ENCODE measurements at places on chromosomes 7 and 10. TPM values are rescaled to one million over a fixed set of nuclear protein-coding genes. Genes with fewer than 3 reads are reported as not detected.

DNA sequence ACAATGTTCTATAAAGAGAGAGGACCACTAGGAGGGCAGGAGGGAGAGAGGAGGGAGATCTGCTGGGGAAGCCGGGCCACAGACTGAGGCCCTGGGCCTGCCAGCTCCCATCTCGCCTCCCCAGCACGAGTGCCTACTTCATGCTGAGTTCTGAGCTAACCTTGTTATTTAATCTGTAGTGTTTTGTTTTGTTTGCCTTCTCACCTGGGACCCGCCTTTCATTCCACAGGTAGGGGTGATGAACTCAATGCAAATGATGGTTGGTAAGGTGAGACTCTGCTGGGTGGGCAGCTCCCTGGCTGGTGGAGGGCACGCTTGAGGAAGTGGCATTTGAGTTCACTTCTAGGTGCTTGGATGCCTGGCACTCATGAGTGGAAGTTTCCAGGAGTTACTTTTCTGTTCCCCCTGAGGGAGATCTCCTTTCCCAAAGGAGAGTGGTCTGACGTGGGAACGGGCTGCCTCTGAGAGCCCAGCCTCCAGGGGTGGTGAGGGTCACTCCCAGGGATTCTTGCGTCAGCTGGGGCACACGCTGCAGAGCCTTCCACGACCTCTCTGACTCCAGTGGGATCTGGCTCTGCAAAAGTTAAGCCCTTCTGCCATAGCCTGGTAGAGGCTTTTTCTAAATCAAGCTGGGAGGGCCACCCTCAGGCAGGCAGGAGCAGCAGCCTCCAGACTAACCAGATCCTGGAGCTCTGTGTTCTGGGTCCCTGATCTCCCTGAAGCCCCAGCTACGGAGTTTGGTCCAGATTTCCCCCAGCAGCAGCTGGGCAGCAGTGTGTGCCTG, 22.4 kb downstream of the UBTD1 start:
- H3K27me3 ChIP-seq, result no peaks in the 10 kb centered on the region
- no peaks in the 10 kb centered on the region for H3K4me1 ChIP-seq
- no peak overlapping the region for H3K4me3 ChIP-seq
- no peaks in the 10 kb centered on the region for H3K36me3 ChIP-seq

DNA sequence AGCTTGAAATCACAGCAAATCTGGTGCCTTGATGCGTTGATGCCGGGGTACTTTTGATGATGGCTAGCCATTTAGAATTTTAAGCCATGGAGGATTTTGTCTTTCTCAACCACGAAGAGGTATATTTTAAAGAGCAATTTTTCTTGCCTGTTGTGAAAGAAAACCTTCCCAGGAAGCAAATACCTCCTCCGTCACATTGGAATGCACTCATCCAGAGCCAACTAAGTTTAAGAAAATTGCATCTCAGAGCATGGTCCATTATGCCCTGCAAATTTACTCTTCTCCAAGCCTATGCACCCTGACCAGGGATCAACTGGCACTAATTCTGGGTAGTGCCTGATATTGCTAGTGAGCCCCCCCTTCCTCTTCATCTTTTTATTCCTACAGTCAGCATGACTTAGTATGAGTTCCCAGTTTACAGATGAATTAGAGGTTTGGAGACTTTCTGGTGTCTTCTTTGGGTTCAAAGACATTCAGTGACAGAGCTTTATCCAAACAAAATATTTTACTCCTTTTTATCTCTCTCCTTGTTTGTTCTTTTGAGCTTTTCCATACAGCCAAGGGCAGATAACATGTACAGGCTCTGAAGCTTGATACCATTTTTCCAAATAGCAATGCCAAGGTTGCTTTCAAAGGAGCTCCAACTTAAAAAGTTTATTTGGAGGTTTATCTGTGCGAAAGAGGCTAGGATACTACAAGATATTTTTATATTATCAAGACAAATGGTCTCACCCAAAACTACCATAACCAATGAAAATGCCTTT, 56.6 kb upstream of the ANK3 start:
- H3K36me3 ChIP-seq, result no peaks in the 10 kb centered on the region
- no peak overlapping the region for H3K27ac ChIP-seq
- peaks cover 2% of the 10 kb centered on the region for H3K4me1 ChIP-seq
- peaks cover 4% of the 10 kb centered on the region for H3K27me3 ChIP-seq
- no peak overlapping the region for H3K4me3 ChIP-seq

The ANLN gene
- 44.6 TPM for total RNA-seq

- H3K4me1 ChIP-seq, result no peaks in the 10 kb centered on the region
- H3K27me3 ChIP-seq, result peaks cover 3% of the 10 kb centered on the region
- H3K27ac ChIP-seq, result no peak overlapping the region
- H3K36me3 ChIP-seq, result no peaks in the 10 kb centered on the region
Observed at GRCh38 chr7:95686109-95686508, 86.2 kb upstream of the DYNC1I1 start.

- H3K4me1 ChIP-seq, result peaks cover 4% of the 10 kb centered on the region
- H3K36me3 ChIP-seq, result peaks cover 4% of the 10 kb centered on the region
- H3K27me3 ChIP-seq, result no peaks in the 10 kb centered on the region
- no peak overlapping the region for H3K27ac ChIP-seq
- H3K4me3 ChIP-seq, result no peak overlapping the region
- DNase-seq, result no peak
Observed at GRCh38 chr10:92074126-92074887, 150.7 kb downstream of the BTAF1 start.

The RAB11FIP2 gene
- 9.9 TPM for total RNA-seq

DNA sequence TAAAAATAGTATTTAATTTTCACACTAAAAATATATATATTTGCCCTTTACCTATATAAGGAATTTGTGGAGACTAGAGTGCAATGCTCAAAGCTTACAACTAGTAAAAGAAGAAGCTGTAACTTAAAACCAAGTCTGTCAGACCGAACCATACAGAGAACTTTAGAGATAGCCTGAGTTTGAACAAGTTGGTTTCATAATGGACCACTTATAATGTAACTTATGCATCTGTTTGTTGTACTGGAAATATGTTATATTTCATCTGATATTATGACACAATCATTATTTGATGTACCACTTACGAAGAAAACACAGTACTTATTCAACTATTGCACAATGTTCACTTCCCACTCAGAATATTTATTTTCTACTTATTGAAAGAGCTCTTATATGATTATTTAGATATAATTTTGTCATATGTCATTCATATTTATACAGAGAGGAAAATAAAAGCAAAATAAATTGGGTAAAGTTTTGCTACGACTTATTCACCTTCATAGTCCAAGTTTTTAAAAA, 462.8 kb downstream of the ATRNL1 start:
- no peaks in the 10 kb centered on the region for H3K36me3 ChIP-seq
- H3K4me3 ChIP-seq, result no peak overlapping the region
- no peaks in the 10 kb centered on the region for H3K27me3 ChIP-seq

GRCh38 chr7:18317941-18318340, 177.6 kb upstream of the HDAC9 start:
- H3K27me3 ChIP-seq, result no peaks in the 10 kb centered on the region
- H3K4me1 ChIP-seq, result no peaks in the 10 kb centered on the region
- no peak for DNase-seq
- no peak overlapping the region for H3K27ac ChIP-seq
- no peak overlapping the region for H3K4me3 ChIP-seq
- no peaks in the 10 kb centered on the region for H3K36me3 ChIP-seq

- H3K4me1 ChIP-seq, result peaks cover 27% of the 10 kb centered on the region
- no peaks in the 10 kb centered on the region for H3K27me3 ChIP-seq
- no peak overlapping the region for H3K4me3 ChIP-seq
Observed at GRCh38 chr7:106056513-106057203, 55.5 kb downstream of the SYPL1 start.

DNA sequence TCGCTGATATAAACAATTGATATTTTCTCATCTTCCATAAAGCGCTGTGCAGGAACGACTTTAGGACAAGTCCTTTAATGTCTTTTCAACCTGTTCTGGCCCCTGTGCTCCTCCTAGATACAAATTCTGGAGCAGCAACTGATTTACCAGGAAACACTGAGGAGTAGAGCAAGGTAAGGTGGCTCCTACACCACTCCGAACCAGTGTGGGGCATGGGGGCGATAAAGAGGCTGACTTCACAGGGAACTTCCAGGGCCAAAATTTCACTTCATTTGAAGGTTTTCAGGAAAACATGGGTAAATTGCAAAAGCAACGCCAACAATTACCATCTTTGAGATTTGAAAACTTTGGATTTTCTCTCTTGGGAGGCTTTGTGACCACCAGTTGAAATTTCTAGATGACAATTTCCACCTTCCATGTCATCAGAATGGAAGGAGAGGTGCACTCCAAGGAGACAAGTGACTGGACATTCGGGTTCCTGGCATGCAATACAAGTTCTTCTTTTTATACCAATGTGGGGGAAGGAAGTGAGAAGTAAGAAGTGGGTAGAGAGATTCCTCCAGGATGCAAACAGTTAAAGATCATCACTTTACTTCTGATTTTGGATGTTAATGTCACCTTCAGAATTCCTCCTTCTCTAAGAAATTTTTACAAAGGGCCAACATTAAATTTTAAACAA, 118.5 kb downstream of the FAM107B start:
- H3K4me3 ChIP-seq, result no peak overlapping the region
- peaks cover 80% of the 10 kb centered on the region for H3K4me1 ChIP-seq
- no peaks in the 10 kb centered on the region for H3K27me3 ChIP-seq
- H3K27ac ChIP-seq, result no peak overlapping the region

GRCh38 chr10:98309366-98310355, 41.7 kb upstream of the LOXL4 start:
- H3K27ac ChIP-seq, result no peak overlapping the region
- DNase-seq, result peak; percentile 16
- no peak overlapping the region for H3K4me3 ChIP-seq
- peaks cover 28% of the 10 kb centered on the region for H3K27me3 ChIP-seq
- H3K36me3 ChIP-seq, result no peaks in the 10 kb centered on the region

- no peaks in the 10 kb centered on the region for H3K36me3 ChIP-seq
- no peak for DNase-seq
- peaks cover 17% of the 10 kb centered on the region for H3K27me3 ChIP-seq
- no peak overlapping the region for H3K4me3 ChIP-seq
Observed at GRCh38 chr10:111177379-111177778, 100.5 kb downstream of the ADRA2A start.

DNA sequence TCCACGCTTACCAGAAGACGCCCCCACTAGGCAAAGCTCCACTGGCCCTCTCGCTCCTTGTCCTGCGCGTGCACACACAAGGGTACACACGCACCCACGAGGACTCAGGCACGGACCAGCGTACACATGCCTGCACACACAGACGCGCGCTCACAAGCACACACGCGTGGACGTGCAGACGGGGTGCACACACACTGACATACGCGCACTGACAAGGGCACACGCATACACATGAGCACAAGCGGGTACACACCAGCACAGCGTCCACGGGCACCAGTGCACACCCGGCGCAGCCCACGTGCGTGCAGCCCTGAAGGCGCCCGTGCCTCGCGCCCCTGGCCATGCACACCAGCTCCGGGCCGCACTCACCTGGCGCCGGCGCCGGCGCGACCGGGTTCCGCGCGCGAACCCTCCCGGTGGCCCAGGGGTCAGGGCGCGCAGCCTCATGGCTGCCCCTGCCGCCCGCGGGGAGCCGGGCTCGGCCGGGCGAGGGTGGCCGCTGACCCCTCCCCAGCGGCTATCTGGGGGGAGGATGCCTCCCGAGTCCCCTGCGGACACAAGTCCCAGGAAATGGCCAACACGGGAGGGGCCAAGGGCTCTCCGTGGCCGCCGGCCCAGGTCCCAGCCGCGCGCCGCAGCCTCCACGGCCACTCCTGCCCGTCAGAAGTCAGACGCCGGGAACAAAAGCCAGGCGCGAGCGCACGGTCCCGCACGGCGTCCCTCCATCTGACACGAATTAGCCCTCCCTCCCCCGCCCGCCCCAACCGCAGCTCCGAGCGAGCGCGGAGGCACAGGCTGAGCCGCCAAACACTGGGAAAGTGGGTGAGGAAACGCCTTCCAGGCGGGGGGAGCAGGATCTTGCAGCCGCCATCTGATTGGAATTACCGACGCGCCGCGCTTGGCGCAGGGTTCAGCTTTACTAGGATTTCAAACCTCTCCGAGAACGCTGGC, 45.0 kb downstream of the TNS3 start:
- no peak for DNase-seq
- no peak overlapping the region for H3K27ac ChIP-seq
- H3K4me3 ChIP-seq, result no peak overlapping the region
- H3K27me3 ChIP-seq, result peaks cover 23% of the 10 kb centered on the region

GRCh38 chr10:43436291-43437140, at the start of gene ZNF487:
ZNF487 (plus strand) TSS chr10:43437111; CDS start chr10:43475814, 38,703 bp downstream.
- DNase-seq, result peak; percentile 93
- H3K27ac ChIP-seq, result peak within 1 kb of the TSS; percentile 97
- H3K4me3 ChIP-seq, result peak within 1 kb of the TSS; percentile 96
- H3K27me3 ChIP-seq, result no peaks in the 10 kb centered on the region
- H3K4me1 ChIP-seq, result peaks cover 6% of the 10 kb centered on the region

The TFPI2 gene
- not detected for total RNA-seq

The PRKCQ gene
- 45.9 TPM for total RNA-seq

DNA sequence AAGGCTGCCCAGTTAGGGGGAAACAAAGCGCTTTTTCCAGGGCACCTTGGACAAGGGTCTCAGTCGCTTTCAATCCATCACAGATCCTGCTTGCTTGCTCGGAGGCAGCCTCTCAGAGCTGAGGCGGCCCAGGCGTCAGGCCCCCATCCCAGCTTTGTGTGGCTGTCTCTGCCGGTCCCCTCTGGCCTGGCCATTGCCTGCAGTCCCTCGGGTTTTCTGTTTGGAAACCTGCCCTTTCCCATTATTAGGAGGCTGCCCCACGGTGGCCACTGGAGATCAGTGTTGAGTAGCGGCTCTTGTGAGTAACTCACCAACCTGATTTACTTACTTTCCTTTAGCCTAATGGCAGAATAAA, 216.1 kb downstream of the GLRX3 start:
- no peak overlapping the region for H3K27ac ChIP-seq
- H3K36me3 ChIP-seq, result no peaks in the 10 kb centered on the region
- DNase-seq, result no peak
- H3K4me1 ChIP-seq, result no peaks in the 10 kb centered on the region

Data from activated naive CD8-positive, alpha-beta T cell treated with anti-CD3 and anti-CD28 coated beads for 36 hours (primary cell).